ENCODE measurements at places on chromosomes 2 and 18. TPM values are rescaled to one million over a fixed set of nuclear protein-coding genes. Genes with fewer than 3 reads are reported as not detected.

- H3K4me3 ChIP-seq: no peak overlapping the region
- H3K27me3 ChIP-seq: no peaks in the 10 kb centered on the region
- DNase-seq: peak; percentile 39
Observed at GRCh38 chr2:235485362-235485761, 8.5 kb upstream of the AGAP1 start.

DNA sequence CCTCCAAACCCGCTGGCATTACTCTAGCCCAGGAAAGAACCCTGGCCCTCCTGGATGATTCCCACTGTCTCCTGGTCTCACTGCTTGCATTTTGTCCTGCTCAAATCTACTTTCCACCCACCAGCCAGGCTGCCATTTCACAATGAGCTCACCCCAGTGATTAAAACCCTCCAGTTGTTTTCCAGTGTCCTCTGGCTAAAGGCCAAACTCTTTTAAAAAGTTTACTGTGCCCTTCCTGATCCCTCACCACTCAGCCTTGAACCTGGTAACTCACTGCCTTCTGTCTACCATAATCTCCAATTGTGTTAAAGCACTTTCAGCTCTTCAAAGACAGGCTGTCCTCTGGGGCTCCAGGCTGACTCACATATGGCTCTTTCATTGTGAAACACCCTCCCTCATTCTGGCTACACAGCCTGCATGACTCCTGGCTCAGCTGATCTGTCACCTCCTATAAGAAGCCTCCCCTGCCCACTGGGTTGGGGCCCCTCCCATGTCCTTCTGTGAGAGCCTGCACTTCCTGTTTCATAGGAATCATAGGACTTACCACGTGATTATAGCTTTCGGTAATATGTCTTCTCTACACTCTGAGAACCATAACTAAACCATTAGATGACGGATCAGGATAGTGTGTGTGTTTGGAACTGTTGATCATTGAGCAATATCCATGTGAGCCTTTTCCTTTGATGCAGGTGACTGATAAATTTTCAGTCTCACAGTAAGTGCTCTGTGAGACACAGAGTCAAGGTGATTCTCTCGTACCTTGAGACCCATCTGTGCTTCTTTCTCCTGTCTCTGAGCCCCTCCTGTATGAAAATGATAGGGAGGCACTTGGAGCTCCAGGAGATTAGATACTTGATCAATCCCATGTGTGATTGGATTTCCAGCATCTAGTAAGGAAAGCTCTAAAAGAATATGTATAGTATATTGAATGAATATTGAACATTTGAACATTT lies 590.8 kb upstream of the ID2 start:
- peak overlapping the region; percentile 4 for H3K27ac ChIP-seq
- peak; percentile 79 for DNase-seq
- peaks cover 44% of the 10 kb centered on the region for H3K4me1 ChIP-seq
- no peaks in the 10 kb centered on the region for H3K27me3 ChIP-seq
- no peaks in the 10 kb centered on the region for H3K36me3 ChIP-seq

GRCh38 chr2:226087505-226088365 lies 688.2 kb downstream of the NYAP2 start:
- no peak for DNase-seq
- H3K4me3 ChIP-seq: no peak overlapping the region
- H3K27me3 ChIP-seq: no peaks in the 10 kb centered on the region

DNA sequence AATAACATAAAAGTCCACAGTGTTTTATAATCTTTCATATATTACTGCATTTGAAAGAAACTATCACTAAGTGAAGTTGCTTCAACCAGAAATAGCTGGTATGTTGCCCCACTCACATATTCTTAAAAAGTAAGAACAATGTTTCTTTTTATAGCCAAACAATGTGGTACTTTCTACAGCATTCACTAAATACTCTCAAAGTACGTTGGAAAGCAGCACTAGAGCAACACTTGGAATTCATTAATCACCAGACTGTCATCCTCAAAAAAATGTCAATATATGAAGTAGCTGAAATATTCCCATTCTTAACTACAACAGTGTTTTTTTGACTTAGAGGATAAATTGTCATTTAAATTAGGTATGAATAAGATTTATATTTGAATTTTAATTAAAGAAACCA lies 32.8 kb downstream of the COBLL1 start:
- H3K27ac ChIP-seq: no peak overlapping the region
- H3K36me3 ChIP-seq: no peaks in the 10 kb centered on the region
- no peaks in the 10 kb centered on the region for H3K4me1 ChIP-seq
- no peak for DNase-seq

- no peaks in the 10 kb centered on the region for H3K36me3 ChIP-seq
- peak; percentile 23 for DNase-seq
- H3K27ac ChIP-seq: no peak overlapping the region
- H3K4me3 ChIP-seq: no peak overlapping the region
- H3K4me1 ChIP-seq: peaks cover 8% of the 10 kb centered on the region
- H3K27me3 ChIP-seq: no peaks in the 10 kb centered on the region
Observed at GRCh38 chr2:147689220-147689909, 155.5 kb upstream of the ACVR2A start.

GRCh38 chr2:184728411-184728810 lies 130.1 kb downstream of the ZNF804A start:
- H3K4me1 ChIP-seq: no peaks in the 10 kb centered on the region
- no peaks in the 10 kb centered on the region for H3K36me3 ChIP-seq
- H3K27ac ChIP-seq: no peak overlapping the region
- no peaks in the 10 kb centered on the region for H3K27me3 ChIP-seq
- DNase-seq: no peak

DNA sequence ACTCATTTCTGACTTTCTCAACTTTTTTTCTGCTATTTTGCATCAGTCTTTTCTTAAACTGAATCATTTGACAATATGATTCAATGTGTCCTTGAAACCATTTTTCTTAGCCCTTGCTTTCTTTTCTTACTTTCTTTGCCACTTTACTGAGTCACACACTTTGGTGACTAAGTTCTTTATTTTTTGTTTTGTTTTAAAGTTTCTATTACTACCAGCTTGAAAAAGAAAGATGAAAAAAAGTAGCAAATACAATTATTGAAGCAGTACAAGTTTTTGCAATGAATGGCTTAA lies 116.5 kb downstream of the DOCK10 start:
- H3K4me3 ChIP-seq: no peak overlapping the region
- H3K36me3 ChIP-seq: no peaks in the 10 kb centered on the region
- peak overlapping the region; percentile 72 for H3K27ac ChIP-seq
- no peak for DNase-seq
- H3K27me3 ChIP-seq: no peaks in the 10 kb centered on the region
- H3K4me1 ChIP-seq: peaks cover 31% of the 10 kb centered on the region

DNA sequence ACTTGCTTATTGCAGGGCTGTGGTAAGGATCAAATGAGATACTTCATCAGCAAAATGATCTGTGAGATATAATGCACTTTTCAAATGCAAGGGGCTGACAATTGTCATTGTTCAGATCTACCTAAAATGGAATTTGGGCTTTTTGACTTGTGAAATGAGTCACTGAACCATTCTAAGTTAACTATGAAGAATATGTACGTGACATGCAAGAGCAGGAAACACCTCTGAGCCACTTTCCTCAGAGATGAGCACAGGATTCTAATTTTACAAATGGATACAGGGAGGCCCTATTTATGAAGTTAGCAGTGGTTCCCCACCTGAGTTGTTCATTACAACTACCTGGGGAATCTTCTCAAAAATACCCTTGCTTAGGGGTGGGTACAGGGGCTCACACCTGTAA lies 26.7 kb downstream of the CTLA4 start:
- H3K36me3 ChIP-seq: no peaks in the 10 kb centered on the region
- H3K4me3 ChIP-seq: no peak overlapping the region
- no peak for DNase-seq
- H3K27me3 ChIP-seq: no peaks in the 10 kb centered on the region
- no peak overlapping the region for H3K27ac ChIP-seq

Gene CKAP2L
- total RNA-seq: 20.7 TPM

Gene EFHD1
- not detected for total RNA-seq

Gene DNAJC27
- total RNA-seq: 2.0 TPM
